ENCODE measurements at places on chromosomes 1 and 21.

DNA sequence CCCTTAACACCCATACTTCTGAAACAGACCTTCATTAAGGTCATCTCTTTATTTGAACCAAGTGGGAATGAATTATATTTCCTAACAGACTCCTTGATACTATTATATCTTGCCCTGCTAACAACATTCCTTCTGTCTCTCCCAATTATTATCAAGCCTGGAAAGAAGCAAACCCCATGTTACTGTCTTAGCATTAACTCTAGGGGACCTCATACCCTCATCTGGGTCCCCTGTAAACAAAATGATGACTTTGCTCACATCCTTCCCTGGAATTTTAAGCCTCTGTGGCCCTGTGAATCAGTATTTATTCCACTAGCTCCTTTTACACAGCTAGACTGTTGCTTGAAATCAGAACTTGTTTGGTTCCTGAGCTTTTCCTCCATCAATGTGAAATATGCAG lies 38.3 kb upstream of the BCL10 start:
- DNase-seq, result no peak

GRCh38 chr1:30321996-30322858 lies 401.2 kb downstream of the MATN1 start:
- DNase-seq, result no peak

- peak; percentile 75 for DNase-seq
These were observed 204.3 kb downstream of the KCNJ6 start for GRCh38 chr21:37711836-37712568.

DNA sequence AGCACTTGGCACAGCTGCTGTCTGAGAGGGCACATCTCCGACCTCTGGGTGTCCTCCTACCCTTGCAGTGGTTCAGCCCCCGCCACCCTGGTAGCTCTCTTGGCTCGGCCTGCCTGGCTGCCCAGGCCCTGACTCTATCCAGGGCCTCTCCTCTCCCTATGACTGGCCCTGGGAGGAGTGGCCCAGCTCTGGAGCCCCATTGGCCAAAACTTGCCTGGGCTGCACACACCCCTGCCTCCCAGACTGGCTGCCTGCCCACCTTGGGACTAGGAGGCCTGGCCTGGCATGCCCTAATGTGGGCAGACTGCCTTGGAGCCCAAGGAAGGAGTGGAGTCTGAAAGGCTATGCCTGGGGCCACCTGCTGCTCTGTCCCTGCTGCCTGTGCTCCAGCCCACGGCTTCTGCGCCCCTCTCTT lies 33.6 kb downstream of the ACOT11 start:
- DNase-seq, result peak; percentile 98

DNA sequence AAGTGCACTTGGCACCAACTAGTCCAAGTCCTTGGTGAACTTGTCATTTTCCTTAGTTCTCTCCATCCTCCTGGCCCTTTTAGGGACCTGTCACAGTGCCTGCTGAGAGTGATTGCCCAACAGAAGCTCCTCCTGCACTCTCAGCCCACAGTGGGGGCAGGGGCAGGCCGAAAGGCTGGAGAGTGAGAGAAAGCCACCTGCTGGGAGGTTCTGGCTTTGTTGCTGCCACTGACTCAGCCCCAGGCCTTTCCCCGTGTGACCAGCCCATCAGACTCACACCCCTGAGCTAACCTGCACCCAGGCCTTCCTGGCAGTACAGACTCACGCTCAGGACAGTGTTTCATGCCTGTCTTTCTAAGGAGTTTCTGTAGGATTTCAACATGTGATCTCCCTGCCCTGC lies 17.1 kb upstream of the PROK1 start:
- DNase-seq, result peak; percentile 16

GRCh38 chr1:96425382-96426129 lies 296.0 kb upstream of the PTBP2 start:
- DNase-seq, result no peak

GRCh38 chr1:15730423-15730822 lies 5.6 kb upstream of the SLC25A34 start:
- no peak for DNase-seq

DNA sequence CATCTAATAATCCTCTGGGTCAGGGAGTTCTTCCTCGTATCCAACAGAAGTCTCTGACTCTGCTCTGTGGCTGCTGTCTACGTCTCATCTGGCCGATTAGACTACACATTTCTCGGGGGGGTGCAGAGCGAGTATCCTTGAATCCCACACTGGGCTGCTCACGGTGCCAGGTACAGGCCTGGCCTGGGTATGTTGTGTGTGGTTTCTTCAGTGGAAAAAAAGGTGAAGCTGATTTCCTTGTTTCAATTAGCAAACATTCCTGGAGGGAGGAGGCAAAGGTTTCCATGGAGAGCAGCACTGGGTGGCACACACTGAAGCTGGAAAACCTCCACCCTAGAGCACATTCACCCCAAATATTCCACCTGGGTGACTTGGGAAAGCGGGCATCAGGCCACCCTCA lies 2.0 kb upstream of the RAB7B start:
- no peak for DNase-seq

All from body of pancreas (tissue), 4 donors.